ENCODE measurements at places on chromosomes 3 and 15.

GRCh38 chr3:182979674-182980191, 605 bp downstream of the DCUN1D1 start:
- no peak for DNase-seq

DNA sequence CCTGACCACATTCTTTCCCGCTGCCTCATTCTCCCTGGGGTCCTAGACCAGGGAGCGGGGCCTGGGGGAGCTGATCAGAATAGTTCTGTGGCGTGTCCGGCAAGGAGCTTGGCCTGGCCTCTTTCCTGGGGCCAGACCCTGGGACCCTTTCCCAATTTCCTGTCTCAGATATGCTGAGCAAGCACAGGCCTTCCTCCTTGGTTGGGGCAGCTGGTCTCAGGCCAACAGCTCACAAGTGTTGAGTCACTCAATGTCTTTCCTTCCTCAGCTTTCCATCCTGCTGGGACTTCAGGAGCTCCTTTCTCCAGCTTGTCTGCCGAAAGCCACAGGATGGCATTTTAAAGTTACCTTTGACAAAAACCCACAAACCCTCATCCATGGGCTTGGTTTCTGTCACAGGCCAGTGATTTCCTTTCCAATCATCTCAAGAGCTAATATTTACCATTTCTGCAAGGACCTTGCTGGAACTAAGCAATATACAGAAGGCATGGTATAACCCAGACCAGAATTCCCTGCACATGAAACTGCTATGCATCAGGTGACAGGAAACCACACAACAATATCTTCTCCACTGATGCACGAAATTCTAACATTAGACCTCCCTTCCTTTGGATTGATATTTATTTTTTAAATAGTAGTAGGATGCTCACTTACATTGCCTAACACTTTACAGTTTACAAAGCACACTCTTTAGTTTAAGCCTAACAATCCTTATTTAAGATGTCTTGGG, 19.5 kb upstream of the TIMP4 start:
- DNase-seq: no peak

- DNase-seq: no peak
These were observed 2.8 kb upstream of the CD47 start for GRCh38 chr3:108093616-108094015.

DNA sequence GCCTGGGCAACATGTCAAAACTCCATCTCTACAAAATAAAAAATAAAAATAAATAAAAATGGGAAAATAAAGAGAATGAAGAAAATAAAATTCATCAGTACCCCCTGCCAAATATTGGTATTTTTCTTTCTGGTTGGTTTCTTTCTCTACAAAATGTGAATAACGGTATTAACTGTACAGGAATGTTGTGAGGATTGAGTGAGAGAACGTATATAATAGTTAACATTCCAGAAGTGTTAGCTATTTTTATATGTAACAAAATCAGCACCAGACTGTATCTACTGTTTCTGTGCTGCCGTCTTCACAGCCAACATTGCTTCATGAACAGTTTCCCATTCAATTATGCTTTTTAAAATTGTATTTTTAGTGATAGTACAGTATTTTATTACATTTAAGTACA, 25.5 kb upstream of the RNU6-1 start:
- no peak for DNase-seq

All from stimulated activated CD8-positive, alpha-beta memory T cell treated with anti-CD3 and anti-CD28 coated beads, Interleukin-7, amount 100 ng/mL, for 1 hour (primary cell).